ENCODE measurements at places on chromosomes 7 and 10.

GRCh38 chr7:90227259-90227658 is 15.7 kb downstream of the STEAP2 start:
- DNase-seq: no peak

DNA sequence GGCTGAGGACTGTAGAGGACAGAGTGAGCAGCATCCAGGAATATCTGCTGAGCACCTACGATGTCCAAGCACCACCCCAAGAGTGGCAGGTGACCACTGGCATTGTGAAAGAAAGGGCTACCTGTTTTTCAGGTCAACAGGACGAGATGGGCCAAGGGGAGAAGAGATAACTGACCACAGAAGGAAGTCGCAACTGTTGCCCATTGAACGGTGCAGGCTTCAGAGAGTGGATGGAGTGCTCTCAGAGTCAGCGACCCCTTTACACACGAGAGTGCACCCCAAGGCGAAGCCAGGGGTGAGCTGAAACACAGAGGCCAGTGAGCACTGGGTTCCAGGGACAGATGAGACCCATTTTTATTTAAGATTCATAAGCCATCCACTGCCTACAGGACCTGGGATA is 42.3 kb downstream of the HIPK2 start:
- DNase-seq: no peak

DNA sequence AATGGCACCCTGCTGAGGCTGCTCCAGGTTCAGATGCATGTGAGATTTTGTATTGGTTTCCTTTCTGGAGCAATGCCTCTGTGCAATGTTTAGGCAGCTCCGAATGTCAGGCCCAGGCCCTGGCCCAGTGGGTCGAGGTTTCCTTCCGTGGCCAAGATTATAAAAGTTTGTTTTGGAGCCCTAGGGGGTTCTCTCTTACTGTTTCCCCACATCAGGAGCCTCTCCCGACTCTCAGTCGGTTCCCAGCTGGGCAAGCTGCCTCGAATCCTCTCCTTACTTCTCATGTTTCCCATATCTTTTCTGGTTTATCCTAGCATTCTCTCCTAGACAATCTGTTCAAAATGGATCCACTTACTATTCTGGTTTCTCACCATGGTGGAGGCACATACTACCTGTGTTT is 11.0 kb downstream of the TMEM140 start:
- DNase-seq: no peak

DNA sequence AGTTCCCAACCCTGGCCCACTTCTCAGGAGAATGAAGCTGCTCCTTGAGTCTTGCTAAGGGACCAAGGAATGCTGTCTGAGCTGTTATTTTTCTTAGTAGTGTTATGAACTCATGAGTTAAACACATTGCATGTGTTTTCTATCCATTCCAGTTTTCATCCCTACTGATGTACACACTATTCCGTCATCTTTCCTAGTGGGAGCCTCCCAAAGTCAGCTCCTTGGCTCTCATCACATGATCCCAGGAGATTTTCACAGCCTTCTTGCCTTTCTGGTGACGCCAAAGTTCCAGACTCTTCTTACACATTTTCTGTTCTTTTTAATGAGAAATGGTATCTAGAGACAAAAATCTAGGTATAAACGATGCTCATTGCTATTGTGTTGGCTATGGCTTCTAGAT is 8.4 kb upstream of the C10orf71 start:
- DNase-seq: no peak

DNA sequence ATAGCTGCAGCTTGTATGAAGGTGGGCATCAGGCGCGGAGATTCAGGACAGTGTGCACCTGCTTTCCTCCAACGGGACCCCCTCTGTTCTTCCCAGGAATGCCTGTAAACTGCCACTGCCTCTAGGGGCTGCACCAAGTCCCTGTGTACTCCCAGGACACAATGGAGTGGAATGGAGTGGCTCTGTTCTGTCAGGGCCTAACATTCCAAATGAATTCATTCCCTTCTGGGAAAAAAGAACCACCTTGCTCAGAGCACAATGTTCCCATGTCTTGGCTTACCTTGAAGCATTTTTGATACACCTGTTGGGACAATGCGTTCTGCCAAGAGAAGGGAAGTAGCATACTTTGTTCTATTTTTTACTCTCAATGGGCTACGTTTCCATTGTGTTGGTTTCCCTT is 339.4 kb downstream of the FRMD4A start:
- DNase-seq: no peak

- no peak for DNase-seq
Observed at GRCh38 chr7:134922720-134923704, 63.3 kb upstream of the AGBL3 start.

- DNase-seq: no peak
Observed at GRCh38 chr7:127874951-127875608, 156.2 kb downstream of the LRRC4 start.

DNA sequence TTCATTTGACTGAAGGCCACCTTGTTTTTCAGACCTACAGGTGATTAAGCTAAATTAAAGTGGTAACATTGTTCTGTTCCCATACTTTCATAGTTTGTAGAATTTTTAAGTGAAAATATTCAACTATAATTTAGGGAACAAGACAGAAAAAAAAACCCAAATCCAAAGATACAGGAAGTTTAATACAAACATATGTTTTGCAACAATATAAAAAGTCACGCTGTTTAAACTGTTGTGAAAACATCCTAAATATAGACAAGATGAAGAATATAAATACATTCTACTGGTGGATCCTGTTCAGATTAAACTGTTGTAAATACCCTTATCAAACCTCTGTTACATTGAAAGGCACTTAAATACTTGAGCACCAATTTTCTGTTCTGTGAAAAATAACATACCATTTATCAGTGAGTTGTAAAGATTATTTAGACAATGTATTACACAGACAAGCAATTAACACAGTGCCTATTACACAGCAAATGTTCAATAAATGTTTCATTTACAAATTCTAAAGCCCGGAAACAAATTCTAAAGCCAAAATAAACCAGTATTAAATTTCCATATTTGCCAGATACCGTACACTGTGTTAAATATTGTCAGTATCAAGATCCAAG is 14.2 kb downstream of the ASZ1 start:
- DNase-seq: no peak

GRCh38 chr10:86371116-86371515 is 4.5 kb upstream of the GRID1 start:
- DNase-seq: no peak

DNA sequence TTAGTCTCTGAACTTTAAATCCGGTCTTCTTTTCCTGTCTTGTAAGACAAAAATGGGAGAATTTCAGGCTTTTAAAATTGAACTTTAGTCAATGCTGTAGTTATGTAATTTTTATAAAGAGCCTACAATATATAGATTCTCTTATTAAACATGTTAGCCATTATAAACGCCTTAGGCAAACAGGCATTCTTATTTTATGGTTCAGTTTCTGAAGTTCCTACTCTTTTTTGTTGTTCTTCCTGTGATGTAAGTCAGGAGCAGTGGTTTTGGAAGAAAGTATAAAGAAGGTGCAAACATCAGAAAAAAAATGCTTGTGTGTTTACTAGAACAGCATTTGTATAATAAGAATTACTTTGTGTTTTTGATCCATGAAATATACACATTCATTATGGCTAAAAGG is 41.6 kb downstream of the BICC1 start:
- DNase-seq: no peak

DNA sequence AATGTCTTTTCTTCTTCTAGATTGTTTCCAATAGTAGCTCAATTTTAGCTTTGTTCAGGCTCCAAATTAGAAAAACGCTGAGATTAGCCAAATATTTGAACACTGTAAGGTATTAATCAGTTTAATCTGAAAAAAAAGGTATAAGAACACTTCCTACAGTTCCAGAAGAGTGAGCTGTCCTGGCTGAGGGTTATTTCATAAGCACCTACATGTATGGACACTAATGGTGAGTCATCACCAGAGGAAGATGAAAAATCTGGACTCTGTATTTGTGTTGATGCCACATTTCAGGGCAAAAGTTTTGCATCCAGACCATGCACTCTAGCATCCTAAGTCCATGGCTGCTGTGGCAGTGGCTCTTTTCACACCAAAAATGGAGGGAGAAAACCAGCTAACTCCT is 189.5 kb downstream of the ANKRD30A start:
- no peak for DNase-seq

- DNase-seq: no peak
Observed at GRCh38 chr10:4176500-4177281, 391.7 kb upstream of the KLF6 start.
